ENCODE measurements at places on chromosomes 5 and 9.

GRCh38 chr5:141476132-141476911 lies 556 bp downstream of the PCDHGC3 start:
- DNase-seq = peak; percentile 74

DNA sequence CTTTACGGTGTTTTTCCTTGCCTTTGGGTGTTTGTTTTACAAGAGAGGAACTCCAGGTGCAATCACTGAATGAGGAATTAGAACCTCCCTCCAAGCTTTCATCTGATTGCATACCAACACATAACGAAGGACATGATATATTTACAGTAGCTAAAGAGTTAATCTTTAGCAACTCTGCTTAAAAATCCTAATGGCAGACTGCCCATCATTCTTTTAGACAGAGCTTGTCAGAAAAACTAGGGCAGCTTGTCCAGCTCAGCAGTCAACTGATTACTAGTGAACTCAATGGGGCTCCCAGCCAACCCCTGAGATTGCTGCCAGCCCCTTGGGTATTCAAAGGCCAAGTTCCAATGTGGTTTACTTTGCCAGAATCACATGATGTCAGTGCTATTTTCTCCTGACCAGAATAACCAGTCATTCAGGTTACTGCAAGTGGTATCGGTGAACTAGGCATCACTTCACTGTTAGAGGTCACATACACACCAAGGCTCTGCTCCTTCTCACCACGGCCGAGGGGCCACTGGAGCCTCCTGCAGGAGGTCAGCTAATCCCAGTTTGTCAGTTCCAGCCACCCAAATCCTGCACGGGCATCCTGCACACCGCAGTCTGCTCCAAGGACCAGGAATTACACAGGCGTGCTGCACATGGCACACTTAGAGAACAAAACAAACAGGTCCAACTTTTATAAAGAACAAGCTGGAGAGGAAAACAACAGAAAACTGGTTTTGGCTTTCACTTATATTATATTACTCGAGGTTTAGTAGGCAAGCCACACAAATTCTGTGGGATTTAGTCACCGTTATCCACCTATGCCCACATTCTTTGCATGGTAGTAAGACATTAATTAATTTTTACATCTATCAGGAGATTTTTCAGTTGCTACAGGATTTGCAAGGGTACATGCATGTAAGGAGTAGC lies 62.5 kb downstream of the NFIB start:
- peak; percentile 79 for DNase-seq

GRCh38 chr9:18451406-18451805 lies 22.5 kb upstream of the ADAMTSL1 start:
- no peak for DNase-seq

DNA sequence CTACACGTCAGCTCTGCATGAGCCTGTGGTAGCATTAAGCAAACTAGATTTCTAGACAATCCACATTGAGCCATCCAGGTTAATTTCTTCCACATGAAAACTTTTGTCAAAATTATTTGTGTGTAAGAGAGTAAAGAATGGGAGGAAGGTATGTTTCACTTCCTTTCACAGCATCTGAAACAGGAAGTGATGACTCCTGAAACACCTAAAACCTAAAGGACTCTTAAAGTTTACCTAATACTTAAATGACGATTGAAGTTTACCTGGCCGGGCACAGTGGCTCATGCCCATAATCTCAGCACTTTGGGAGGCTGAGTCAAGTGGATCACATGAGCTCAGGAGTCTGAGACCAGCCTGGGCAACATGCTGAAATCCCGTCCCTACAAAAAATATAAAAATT lies 223.8 kb downstream of the CEMIP2 start:
- DNase-seq = no peak

GRCh38 chr5:143340891-143341685 lies 62.4 kb downstream of the NR3C1 start:
- DNase-seq = no peak

GRCh38 chr9:88812938-88813637 lies 178.2 kb upstream of the S1PR3 start:
- no peak for DNase-seq

GRCh38 chr5:143721925-143722324 lies 90.0 kb upstream of the HMHB1 start:
- no peak for DNase-seq

GRCh38 chr5:127313847-127314473 lies 23.4 kb downstream of the MEGF10 start:
- DNase-seq = no peak

- no peak for DNase-seq
These were observed 185.1 kb downstream of the ADAMTSL1 start for GRCh38 chr9:18658804-18659705.

- DNase-seq = no peak
These were observed 8.9 kb downstream of the SMAD5 start for GRCh38 chr5:136141561-136141960.

DNA sequence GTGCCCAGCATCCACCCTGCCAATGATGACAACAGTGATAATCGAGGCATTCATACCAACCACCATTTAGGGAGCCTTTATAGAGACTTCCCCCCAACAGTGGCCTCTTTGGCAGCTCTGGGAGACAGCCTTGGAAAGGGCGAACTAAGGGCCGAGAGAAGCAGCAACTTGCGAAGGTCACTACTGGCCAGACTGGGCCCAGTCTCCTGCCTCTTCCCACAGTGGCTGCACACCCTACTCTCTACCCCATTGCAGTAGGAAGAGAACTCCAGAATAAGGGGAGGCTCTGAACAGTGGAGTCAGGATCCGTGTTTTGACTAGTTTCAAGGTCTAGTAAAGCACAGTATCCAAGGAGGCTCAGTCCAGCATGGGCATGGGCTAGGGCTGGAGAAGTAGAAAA lies 5.3 kb downstream of the LHX6 start:
- no peak for DNase-seq

DNA sequence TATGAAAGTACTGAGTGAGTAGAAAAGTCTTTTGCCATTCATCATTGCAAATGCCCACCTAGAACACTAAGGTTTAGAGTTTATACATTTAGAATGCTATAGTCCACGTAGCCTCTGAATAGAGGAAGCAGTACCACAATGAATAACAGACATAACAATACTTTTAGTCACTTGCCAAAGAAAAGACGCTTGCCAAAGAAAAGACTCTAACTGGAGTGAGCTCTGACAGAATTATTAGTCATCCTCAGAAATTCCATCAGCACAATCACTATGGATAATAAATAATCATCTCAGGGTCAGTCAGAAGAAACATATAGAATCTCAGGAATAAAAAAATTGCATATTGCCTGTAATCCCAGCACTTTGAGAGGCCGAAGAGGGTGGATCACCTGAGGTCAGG lies 168.5 kb upstream of the TARS1 start:
- no peak for DNase-seq

GRCh38 chr5:160339406-160340130 lies 27.2 kb upstream of the CCNJL start:
- no peak for DNase-seq

DNA sequence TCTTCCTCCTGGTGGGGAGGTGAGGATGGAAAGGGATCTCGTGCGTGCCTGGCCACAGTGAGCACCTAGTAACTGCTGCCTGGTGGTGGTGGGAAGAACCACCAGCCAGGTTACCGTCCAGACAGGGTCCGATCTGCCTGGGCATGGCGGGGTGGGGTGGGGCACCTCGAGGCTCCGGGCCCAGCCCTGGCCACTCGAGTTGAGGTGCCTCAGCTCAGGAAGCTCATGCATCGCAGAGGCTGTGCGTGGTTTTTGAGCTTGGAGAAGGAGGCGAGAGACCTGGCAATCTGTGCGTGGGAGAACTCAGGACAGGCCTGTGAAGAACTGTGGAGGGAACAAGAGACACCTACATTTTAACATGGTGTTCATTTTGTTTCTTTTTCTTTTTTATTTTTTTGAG lies 31.0 kb upstream of the FIBCD1 start:
- no peak for DNase-seq

- DNase-seq = no peak
These were observed 1312.6 kb upstream of the DMAC1 start for GRCh38 chr9:9112001-9112720.

All from Right ventricle myocardium inferior (tissue), 1 donor.